Activated CD4-positive, alpha-beta T cell treated with anti-CD3 and anti-CD28 coated beads, Interleukin-2, amount 50 U/mL, for 24 hours (primary cell): ENCODE measurements at places on chromosomes 12 and 14.

DNA sequence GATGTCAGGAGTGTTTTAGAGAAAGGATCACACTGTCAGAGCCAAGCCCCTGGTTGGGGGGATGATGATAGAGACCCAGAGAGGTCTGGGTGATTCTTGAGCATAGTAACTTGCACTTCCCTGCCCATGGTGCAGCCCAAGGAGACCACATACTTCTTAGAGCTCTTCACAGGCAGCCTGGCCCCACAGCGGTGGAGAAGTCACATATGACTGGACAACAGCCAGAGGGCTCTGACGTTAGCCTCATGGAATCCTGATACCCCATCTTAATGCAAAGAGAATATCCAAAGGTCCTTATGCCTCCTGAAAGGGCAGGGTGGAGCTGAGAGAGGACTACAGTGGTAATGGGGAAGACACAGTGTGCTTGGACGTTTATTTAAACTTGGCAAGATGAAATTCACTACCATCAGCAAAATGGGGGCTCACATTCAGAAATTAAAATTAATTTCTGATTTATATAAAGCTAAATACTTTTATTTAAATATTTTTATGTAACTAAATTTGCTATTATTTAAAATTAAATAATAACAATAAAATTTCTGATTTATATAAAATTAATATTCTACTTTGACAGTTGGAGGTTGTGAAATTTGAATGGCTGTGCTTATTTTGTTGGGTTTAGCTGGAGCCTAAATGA is 131.3 kb downstream of the KTN1 start:
- DNase-seq, result no peak

- DNase-seq, result no peak
These were observed 424.7 kb upstream of the TMPO start for GRCh38 chr12:98090731-98091130.

DNA sequence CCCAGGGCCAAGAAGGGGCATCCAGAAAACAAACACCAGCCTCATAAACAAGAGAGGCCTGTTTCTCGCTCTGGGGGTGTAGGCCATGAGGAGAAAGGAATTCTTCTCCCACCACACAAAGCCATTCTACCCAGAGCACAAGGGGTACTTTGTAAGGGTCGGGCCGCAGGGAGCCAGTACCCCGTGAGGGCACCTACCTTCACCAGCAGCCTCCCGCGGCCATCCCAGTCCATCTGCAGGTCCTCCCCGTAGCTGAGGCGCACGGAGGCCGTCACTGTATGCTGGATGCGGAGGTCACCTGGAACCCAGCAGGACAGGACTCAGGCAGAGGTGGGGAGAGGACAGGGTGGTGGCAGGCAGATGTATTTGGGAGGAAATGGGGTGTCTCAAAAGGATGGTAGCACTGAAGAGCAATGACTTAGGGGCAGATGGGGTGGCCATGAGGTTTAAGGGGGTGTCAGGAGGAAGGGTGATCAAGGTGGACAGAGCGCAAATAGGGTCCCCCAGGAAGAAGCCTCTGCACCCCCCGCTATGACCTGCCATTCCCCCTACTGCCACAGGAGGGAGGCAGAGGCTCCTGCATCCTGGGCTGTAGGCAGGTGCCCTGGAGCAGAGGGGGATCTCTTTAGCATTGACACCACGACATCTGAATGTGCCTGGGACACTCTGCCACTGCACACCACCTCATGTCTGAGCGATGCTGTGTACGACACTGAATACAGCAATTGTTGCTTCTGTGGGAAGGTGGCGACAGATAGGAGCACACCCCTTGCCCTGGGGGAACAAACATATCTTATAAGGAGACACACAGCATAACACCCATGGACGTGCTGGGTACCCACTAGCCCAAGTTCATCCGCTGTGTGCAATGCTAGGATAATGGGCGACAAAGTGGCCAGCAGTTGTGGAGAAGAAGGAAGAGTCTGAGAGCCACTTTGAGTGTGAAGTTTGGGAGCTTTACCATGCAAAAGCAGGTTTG is 61.4 kb downstream of the VWF start:
- peak; percentile 47 for DNase-seq

DNA sequence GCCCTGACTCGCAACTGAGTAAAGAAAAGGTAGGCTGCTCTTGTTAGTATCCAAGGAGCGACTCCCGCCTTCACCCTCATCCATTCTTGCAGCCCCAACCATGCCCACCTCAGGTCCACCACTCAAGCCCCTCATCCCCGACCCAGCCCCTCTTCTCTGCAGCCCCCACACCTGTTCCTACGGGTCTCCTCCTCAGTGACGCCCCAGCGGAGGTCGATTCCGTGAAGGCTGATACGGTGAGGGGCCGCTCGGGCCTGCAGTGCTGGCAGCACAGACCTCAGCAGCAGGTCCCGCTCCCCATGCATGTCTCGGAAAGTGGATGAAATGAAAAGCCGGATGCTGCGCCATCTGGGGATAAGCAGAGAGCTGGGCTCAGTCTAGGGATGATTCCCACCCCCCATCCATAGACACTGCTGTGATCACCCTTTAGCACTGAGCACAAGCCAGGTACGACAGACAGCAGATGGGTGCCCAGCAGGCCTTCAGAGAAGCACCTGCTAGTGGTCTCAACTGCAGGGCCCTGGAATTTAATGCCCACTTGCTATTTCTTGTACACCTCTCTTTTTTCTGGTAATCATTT is 26.9 kb downstream of the TEP1 start:
- DNase-seq, result no peak

- DNase-seq, result no peak
These were observed 47.7 kb downstream of the ELK3 start for GRCh38 chr12:96241846-96242256.

DNA sequence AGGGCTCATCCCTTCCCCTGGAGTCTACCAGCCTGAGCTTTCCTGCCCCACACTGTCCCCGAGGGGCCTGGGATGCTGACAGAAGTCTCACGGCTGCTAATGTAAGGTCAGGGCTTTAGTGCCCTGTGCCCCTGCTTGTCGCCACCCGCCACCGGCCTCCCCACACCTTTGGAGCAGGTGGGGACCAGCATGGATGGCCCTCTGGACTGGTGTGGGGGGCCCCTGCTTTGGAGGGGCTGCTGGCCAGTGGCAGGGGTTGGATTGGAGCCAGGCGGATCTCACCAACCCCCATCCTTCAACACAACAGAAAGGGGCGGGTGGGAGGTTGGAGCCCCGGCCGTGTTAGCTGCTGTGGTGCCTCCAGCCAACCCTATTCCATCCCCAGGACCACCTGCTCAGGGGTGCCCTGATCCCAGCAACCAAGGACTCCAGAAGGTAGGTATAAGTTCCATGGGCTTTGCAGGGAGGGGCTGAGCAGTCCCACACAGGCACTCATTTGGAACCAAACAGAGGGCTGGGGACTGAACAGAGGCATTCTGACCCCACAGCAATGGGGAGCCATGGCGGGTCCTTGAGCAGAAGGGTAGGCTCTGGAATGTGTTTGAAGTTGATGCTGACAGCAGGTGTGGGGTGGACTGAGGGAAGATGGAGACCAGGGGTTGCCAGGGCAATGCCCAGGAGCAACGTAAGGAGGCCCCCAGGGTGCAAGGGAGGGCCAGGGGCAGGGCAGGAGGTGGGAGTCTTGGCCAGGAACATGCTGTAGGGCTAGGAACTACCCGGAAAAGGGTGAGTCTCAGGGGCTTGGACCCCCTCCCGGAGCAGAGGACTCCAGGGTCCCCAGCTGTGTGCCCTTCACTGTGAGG is 145.1 kb upstream of the C14orf180 start:
- DNase-seq, result no peak
